CD4-positive, CD25-positive, alpha-beta regulatory T cell (primary cell): ENCODE measurements at places on chromosomes 7 and 10. TPM values are rescaled to one million over a fixed set of nuclear protein-coding genes. Genes with fewer than 3 reads are reported as not detected.
A peak's percentile ranks its signal among the peaks of the same experiment; 100 is the strongest.

Gene TWIST1
- 0.39 TPM for total RNA-seq

Gene CYP2C8
- not detected for total RNA-seq

Gene AKR1D1
- total RNA-seq, result not detected

Gene CUBN
- 4.7 TPM for total RNA-seq

Gene H2BK1
- 3.8 TPM for total RNA-seq

Gene GIMAP4
- total RNA-seq, result 90.1 TPM

DNA sequence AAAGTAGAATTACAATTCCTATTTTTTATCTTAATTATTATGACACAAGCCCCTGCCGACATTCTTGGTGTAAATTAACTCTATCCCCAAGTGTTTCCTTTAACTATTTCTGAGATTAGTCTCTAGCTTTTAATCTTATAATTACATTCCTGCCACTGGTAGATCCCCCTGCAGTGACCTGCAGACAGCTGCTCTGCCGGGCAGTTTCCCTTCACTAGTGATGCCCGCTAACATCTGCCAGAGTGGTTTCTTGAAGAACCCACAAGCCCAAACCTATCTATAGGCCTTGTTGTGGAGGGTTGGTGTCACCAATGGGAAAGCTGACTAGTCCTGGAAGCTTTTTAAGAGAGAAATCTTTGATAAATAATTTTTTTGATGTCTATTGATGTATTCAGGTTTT, 50.0 kb downstream of the ADAM22 start:
- H3K4me3 ChIP-seq, result no peak overlapping the region
- H3K4me1 ChIP-seq, result no peaks in the 10 kb centered on the region
- no peak overlapping the region for H3K27ac ChIP-seq
- no peak for DNase-seq
- H3K36me3 ChIP-seq, result no peaks in the 10 kb centered on the region

- no peak overlapping the region for H3K4me3 ChIP-seq
- H3K27me3 ChIP-seq, result no peaks in the 10 kb centered on the region
- H3K27ac ChIP-seq, result no peak overlapping the region
- H3K36me3 ChIP-seq, result no peaks in the 10 kb centered on the region
- no peaks in the 10 kb centered on the region for H3K4me1 ChIP-seq
These were observed 6.1 kb downstream of the MARVELD1 start for GRCh38 chr10:97719602-97720001.

- H3K4me3 ChIP-seq, result no peak overlapping the region
- H3K36me3 ChIP-seq, result no peaks in the 10 kb centered on the region
- no peak overlapping the region for H3K27ac ChIP-seq
- no peaks in the 10 kb centered on the region for H3K4me1 ChIP-seq
- no peak for DNase-seq
- H3K27me3 ChIP-seq, result no peaks in the 10 kb centered on the region
These were observed 131.1 kb upstream of the TBX20 start for GRCh38 chr7:35384761-35385700.

GRCh38 chr10:35458500-35459448, 122.5 kb downstream of the CCNY start:
- H3K27ac ChIP-seq, result peak overlapping the region; percentile 34
- H3K4me3 ChIP-seq, result peak overlapping the region; percentile 16
- peak; percentile 38 for DNase-seq
- H3K4me1 ChIP-seq, result peaks cover 44% of the 10 kb centered on the region
- no peaks in the 10 kb centered on the region for H3K27me3 ChIP-seq

GRCh38 chr10:8418631-8419030, 364.1 kb downstream of the GATA3 start:
- no peaks in the 10 kb centered on the region for H3K27me3 ChIP-seq
- H3K4me1 ChIP-seq, result peaks cover 19% of the 10 kb centered on the region

DNA sequence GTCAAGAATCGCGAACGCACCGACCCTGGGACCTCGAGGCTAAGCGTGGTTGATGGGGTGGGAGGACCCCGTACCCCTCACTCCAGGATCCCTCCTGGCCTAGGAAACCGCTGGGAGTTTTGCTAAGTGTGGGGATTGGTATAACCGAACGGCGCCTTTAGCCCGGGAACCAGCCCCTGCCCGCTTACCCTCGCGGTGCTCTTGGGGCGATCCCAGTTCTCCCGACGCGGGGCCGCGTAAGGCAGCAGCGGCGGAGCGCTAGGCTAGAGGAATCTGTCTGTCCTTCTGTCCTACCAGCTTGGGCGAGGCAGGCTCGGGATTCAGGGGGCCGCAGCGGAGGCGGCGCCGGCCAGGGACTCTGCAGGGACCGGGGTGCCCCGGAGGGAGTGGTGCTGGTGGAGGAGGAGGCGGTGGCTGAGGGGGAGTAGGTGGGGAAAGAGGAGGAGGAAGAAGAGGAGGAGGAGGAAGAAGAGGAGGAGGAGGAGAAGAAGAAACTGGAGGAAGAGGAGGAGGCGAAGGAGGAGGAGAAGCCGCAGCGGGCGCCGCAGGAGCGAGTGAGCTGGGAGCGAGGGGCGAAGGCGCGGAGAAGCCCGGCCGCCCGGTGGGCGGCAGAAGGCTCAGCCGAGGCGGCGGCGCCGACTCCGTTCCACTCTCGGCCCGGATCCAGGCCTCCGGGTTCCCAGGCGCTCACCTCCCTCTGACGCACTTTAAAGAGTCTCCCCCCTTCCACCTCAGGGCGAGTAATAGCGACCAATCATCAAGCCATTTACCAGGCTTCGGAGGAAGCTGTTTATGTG, 439 bp upstream of the EMX2 start:
- no peaks in the 10 kb centered on the region for H3K36me3 ChIP-seq
- peaks cover 16% of the 10 kb centered on the region for H3K4me1 ChIP-seq
- peaks cover 34% of the 10 kb centered on the region for H3K27me3 ChIP-seq
- no peak overlapping the region for H3K27ac ChIP-seq
- no peak overlapping the region for H3K4me3 ChIP-seq
- DNase-seq, result no peak

GRCh38 chr10:125799451-125800182, 23.4 kb downstream of the UROS start:
- DNase-seq, result no peak
- no peaks in the 10 kb centered on the region for H3K4me1 ChIP-seq
- H3K36me3 ChIP-seq, result peaks cover 42% of the 10 kb centered on the region
- H3K4me3 ChIP-seq, result no peak overlapping the region
- no peak overlapping the region for H3K27ac ChIP-seq

DNA sequence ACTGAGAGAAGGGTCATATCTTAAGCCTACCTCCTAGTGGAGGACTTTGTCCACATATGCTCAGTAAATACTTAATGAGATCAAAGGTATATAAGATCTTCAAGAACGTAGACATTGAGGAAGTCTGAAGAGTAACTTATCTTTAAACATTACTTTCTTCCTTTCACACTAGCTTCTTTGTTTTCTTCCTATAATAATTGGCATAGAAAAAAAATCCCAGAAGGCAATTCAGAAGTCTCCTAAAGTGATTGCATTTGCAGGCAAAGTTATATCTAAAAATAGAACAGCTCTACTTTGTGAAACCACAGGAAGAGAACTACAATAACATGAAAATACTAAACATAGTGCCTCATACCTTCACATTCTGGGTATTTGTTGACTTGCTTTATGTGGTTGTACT, 150.4 kb downstream of the PPP1R3A start:
- H3K36me3 ChIP-seq, result no peaks in the 10 kb centered on the region
- H3K4me3 ChIP-seq, result no peak overlapping the region
- no peaks in the 10 kb centered on the region for H3K27me3 ChIP-seq

- no peaks in the 10 kb centered on the region for H3K36me3 ChIP-seq
- DNase-seq, result peak; percentile 24
- peak overlapping the region; percentile 57 for H3K27ac ChIP-seq
- peak overlapping the region; percentile 34 for H3K4me3 ChIP-seq
These were observed 1.9 kb downstream of the TTYH3 start for GRCh38 chr7:2633538-2634266.

DNA sequence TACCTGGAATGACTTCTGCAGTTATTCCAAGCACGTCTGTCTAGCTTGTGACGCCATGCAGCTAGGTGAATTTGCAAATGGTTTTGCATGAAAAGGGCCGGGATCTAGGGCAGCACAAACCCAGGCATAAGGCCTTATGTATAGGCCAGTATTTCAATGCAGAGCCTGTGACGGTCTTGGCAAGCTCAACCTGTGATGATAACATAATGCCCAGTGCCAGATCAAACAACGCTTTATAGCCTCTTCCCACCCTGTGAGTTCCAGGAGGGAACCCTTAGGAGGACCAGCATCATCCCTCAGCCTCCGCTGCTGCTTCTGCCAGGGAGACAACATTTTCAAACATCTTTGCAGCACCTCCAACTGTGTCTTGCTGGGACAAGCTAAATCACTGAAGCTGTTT, 390.7 kb downstream of the INHBA start:
- no peaks in the 10 kb centered on the region for H3K27me3 ChIP-seq
- H3K27ac ChIP-seq, result no peak overlapping the region
- no peaks in the 10 kb centered on the region for H3K4me1 ChIP-seq
- H3K4me3 ChIP-seq, result no peak overlapping the region
- DNase-seq, result no peak
- no peaks in the 10 kb centered on the region for H3K36me3 ChIP-seq
